Fibroblast of lung (primary cell): ENCODE measurements at places on chromosomes 6 and 20. TPM values are rescaled to one million over a fixed set of nuclear protein-coding genes. Genes with fewer than 3 reads are reported as not detected.

DNA sequence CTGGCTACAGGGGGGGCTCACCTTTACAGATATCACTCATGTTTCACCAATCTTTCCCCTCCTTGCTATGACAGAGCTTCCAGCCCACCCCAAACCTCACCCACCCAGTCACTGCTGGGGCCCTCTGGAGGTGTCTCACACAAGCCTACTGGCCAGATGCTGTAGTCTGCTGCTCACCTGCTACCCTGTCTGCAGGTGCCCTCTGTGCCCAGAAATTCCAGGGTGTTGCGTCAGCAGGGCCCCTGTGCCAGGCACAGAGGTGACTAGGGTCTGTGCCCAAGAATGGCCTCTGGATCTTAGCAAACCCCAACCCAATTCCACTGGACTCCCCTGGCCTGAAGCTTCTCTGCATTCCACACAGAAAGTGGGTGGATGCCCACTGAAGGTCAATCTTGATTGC, 21.4 kb downstream of the UNC5CL start:
- DNase-seq, result no peak

- no peak for DNase-seq
Measured at GRCh38 chr20:49272654-49273053, 5.2 kb downstream of the ZNFX1 start.

DNA sequence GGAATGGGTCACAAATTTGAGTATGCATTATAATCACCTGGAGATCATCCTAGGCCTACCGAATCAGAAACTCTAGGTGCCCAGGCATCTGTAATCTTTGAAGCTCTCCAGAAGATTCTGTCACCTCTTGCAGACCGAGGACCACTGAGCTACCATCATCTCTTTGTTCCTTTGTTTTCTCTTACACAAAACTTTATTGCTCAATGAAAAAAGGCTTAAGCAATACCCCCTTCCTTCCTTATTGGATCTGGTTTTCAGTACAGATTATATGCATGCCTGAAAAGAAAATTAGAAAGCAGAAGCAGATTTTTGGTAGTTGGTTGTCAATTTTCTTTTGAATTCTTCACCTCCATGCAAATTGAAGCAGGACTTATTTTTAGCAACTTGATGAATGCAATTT, 31.3 kb downstream of the STX11 start:
- no peak for DNase-seq

DNA sequence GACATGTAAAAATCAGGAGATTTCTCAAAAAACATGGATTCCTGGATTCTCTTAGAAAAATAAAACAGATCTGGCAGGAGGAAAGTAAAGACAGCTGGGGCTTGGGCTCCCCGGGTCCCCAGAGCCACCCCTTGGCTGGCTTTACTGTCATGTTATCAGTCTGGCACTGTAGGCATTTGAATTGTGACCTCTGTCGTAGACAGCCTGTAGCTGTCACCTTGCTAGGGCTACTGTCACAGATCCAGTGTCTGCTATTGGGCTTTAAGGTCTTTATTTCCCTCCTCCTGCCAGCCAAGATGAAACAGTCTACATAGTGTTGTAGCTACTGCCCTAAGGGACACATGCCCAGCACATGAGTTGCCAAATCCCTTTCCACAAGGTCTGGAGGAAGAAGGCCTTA, 37.5 kb downstream of the ABRACL start:
- DNase-seq, result no peak

SIRPD gene
- total RNA-seq, result not detected in 2 replicates

VIP gene
- not detected in 2 replicates for total RNA-seq

ADGRB3 gene
- total RNA-seq, result 0.33 and 0.77 TPM in 2 replicates
